ENCODE measurements at places on chromosomes 3 and 15. TPM values are rescaled to one million over a fixed set of nuclear protein-coding genes. Genes with fewer than 3 reads are reported as not detected.

CTXN2 gene
- total RNA-seq, result not detected

SEMA6D gene
- total RNA-seq, result 1.4 TPM

SENP5 gene
- total RNA-seq, result 36.2 TPM

NR2E3 gene
- not detected for total RNA-seq

UROC1 gene
- not detected for total RNA-seq

P3H2 gene
- 41.5 TPM for total RNA-seq

TLR9 gene
- total RNA-seq, result not detected

RBP2 gene
- not detected for total RNA-seq

PROK2 gene
- not detected for total RNA-seq

HOMER2 gene
- 17.0 TPM for total RNA-seq

TATDN2 gene
- 10.1 TPM for total RNA-seq

TOP2B gene
- total RNA-seq, result 58.4 TPM

HTR3E gene
- total RNA-seq, result not detected

GATA2 gene
- total RNA-seq, result 28.6 TPM

DHX30 gene
- 70.3 TPM for total RNA-seq

CD86 gene
- total RNA-seq, result not detected

GRK7 gene
- not detected for total RNA-seq

TIMP4 gene
- total RNA-seq, result not detected

WDR93 gene
- total RNA-seq, result not detected

GRIP2 gene
- not detected for total RNA-seq
